ENCODE measurements at places on chromosomes 4 and X. TPM values are rescaled to one million over a fixed set of nuclear protein-coding genes. Genes with fewer than 3 reads are reported as not detected.

Gene UGT2B7
- polyA plus RNA-seq, result 103 TPM

Gene MED28
- polyA plus RNA-seq, result 62.0 TPM

Gene SRPK3
- polyA plus RNA-seq, result 1.9 TPM

Gene CSN1S1
- not detected for polyA plus RNA-seq

Gene GAB3
- polyA plus RNA-seq, result 2.3 TPM

Gene NOA1
- polyA plus RNA-seq, result 23.9 TPM

DNA sequence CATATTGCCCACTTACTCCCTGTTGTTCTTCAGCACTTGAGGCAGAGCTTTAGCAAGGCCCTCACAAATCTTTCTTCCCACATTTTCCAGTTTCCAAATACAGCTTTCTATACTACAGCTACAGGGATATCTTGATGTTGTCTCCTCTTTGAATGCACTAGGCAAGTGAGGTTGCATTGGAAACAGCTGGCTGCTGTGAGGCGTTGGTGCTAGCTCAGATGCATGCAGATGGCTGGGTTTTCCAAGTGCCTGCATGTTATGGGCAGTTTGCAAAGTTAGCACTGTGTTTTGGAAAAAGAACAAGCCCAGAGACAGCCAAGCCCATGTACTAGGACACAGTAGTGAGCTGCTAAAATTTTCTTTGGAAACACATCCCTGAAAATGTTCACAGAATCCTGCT lies 315.1 kb upstream of the RASGEF1B start:
- no peak for DNase-seq

- DNase-seq, result no peak
Observed at GRCh38 chr4:173538148-173538908, 8.3 kb upstream of the HAND2 start.

DNA sequence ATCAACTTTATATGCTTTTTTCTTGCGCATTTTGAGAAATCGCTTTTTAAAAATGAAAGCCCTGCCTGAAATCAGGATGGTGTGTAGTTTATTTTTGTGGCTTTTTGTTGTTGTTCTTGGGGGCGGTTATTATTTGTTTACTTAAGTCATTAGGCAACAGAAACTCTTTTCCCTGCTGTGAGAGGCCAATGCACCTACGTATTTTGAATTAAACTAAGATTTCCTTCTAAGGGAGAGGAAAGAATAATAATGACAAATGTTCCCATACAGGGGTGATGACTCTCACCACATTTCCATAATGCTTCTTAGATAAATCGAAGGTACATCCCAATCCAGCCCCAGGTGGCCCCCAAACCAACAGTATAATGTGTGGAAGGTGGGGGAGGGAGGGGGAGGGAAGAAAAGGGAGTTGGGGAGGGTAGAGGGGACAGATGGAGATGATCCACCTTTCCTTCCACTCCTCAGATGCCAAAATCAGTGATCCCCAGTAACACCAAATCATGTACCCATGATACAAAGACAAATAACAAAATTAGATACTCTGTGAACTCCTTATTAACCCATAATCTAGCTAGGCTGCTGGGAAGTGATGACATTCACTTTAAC lies 39.6 kb downstream of the ZNF827 start:
- no peak for DNase-seq

- DNase-seq, result no peak
Observed at GRCh38 chr4:138408758-138409157, 166.6 kb upstream of the SLC7A11 start.

Data from renal cortex interstitium (tissue), 15 donors.